ENCODE measurements at places on chromosomes 5 and 9.

GRCh38 chr5:153777681-153778581 is 260.8 kb downstream of the FAM114A2 start:
- DNase-seq, result no peak

DNA sequence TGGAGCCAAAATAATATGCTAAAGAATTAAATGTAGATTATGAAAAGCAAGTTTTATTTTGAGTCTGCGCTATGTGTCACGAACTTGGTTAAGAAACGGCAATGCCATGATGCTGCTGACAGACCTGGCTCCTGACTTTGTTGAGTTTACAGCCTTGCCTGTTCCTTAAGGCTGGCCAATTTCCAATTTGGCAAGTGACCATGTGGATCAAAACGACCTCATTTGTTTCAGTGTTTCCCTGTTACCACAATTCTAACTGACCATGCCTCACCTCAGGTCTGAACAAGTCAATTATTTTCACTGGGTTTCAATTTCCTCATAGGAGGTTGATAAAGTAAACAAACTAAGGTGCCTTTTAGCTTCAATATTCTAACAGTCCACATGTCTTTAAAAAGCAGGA is 461.4 kb downstream of the ZNF608 start:
- DNase-seq, result no peak

DNA sequence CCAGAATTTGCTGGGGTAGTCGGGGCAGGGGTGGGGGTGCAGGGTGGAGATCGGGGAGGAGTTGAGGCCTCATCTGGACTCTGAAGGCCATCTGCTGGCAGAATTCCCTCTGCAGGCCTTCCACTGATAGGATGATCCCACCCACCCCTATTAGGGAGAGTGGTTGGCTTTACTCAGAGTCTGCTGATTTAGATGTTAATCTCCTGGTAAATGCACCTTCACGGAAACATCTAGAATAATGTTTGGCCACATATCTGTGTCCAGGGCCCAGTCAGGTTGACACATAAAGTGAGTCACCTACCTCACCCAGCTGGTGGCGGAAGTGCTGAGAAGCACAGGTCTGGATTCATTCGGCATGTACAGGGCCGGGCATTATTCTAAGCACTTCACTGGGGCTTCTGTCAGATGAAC is 50.0 kb downstream of the DAPK1 start:
- no peak for DNase-seq

- DNase-seq, result no peak
Observed at GRCh38 chr5:116883875-116884274, 309.3 kb upstream of the SEMA6A start.

DNA sequence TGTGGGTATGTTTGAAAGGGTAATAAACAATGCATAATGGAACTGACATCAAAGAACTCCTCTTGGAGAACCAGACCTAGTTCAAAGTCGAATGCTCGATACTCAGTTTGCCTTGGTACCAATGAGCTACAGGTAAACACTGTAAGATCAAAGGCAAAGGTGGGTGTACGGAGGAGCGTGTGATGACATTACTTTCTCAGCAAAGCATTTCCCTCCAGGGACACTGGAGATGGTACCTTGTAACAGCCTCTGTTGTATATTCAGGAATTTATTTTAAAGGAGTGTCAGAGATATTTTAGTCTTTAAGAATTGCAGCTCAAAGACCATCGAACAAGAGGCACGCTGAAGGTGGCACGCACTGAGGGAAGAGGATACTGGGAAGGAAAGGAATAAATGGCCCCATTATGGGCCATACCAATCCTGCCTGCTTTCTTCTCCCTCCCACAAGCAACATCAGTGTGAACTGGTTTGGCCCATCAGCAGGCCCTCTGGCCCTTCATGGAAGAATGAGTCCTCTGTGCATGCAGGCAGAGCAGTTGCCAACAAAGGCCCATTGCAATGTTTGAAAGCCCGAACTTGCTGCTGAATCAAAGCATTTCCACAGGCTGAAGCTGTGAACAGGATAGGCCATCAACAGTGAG is 410.2 kb downstream of the ACTL7B start:
- no peak for DNase-seq

DNA sequence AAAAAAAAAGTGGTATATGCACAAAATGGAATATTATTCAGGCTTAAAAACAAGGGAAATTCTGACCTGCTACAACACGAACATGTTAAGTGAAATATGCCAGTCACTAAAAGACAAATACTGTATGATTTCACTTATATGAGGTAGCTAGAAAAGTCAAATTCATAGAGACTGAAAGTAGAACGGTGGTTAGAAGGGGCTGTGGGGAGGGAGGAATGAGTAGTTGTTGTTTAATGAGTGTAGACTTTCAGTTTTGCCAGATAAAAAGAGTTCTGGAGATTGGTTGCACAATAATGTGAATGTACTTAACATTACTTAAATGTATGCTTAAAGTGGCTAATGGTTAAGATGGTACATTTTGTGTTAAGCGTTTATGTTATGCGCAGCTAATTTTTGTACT is 79.5 kb upstream of the IL12B start:
- DNase-seq, result no peak

- DNase-seq, result no peak
Observed at GRCh38 chr9:22446589-22446949, at the start of gene DMRTA1. TSS of gene DMRTA1 (plus strand) at chr9:22446824. CDS start at chr9:22447066, 242 bp downstream.

DNA sequence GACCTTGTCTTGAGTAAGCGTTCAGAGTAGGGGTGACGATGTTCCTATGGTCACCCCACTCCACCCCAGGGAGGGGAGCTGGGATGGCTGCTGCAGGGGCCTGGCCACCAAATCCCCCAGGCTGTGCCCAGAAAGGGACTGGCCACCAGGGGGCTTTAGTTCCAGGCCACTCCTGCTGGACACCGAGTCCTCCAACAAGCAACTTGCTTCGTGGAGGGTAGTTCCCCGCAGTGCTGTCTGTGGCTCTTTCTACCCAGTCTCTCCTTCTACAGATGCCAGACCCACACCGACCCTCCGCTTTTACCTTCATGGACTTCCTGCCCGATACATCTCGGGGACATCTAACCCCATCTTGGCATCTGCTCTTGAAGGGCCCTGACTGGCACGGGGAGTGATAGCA is 35.7 kb upstream of the GABRP start:
- no peak for DNase-seq

DNA sequence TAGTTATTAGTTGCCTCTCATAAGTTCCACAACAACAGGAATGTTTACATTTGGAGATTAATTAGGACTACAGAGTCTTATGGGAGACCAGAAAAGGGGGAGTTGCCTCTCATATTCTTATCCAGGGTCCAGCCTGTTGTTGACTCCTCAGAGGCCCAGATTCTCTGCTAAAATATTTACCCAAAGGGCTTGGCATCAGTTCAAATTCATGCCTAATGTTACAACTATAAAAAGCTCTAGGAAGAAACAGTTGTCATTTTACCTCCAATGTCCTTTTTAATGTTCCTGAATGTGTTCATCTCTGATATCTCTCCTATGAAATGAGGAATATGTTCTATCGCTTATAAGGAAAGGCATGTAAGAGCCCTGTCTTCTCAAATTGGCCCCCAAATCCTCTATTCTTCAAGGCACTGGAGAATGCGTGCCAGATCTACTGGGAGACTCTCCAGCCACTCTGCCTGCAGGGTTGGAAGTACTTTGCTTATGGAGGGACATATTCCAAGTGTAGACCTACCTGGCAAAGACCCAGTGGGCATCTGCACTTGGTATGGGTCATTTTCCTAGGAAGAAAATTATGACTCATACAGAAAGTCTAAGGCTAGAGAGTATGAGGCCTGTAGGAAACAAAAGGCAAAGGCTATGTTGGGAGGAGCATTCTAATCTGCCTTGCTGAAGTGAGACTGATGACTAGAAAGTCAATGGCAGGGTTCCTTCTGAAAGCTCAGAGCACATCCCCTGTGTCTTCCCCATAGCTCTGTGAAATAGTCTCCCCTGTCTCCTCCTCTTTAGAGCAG is 192.6 kb downstream of the ESM1 start:
- no peak for DNase-seq

DNA sequence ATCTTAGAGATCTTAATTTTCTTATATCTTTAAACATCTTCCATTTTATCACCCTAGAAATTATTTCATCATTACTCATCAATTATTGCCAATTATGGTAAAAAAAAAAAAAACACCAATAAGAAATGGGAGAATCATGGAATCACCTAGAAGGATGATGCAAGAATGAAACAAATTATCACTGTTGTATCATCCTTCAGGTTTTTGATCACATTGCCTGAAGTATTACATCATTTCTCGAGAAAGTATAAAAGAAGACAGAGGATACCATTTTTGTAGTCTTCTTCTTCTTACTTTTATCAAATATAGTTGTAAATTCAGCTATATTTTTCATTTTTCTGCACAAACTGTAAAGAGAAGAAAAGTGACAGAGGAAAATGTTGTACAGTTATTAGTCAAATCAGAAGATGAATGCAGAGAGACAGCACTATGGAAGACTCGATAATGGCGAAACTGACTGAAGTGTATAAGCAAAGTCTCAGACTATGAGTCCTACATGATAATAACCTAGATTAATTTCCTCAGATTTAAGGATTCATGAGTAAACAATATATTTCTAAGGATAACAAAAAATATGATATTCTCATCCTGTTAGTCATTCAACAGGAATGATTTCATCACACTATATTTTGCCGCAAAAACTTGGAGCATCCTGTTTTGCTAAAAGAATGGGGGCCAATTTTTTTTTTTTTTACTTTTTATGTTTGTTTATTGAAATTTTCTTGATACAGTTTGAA is 5.9 kb upstream of the STC2 start:
- DNase-seq, result no peak

DNA sequence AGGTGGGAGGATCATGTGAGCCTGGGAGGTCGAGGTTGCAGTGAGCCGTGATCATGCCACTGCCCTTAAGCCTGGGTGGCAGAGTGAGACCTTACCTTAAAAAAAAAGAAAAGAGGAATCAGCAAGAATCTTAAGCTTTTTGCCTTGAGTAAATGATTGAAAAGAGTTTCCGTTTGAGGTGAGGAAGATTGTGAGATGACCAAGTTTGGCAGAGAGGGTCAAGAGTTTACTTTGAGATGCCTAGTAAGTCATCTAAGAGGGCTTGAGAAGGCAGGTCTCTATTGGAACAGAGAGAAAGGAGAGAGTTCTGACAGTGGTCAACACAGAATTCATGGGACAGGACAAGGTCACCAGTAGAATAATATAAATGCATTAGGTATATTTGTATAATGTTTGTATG is 572.1 kb downstream of the TLE4 start:
- no peak for DNase-seq

DNA sequence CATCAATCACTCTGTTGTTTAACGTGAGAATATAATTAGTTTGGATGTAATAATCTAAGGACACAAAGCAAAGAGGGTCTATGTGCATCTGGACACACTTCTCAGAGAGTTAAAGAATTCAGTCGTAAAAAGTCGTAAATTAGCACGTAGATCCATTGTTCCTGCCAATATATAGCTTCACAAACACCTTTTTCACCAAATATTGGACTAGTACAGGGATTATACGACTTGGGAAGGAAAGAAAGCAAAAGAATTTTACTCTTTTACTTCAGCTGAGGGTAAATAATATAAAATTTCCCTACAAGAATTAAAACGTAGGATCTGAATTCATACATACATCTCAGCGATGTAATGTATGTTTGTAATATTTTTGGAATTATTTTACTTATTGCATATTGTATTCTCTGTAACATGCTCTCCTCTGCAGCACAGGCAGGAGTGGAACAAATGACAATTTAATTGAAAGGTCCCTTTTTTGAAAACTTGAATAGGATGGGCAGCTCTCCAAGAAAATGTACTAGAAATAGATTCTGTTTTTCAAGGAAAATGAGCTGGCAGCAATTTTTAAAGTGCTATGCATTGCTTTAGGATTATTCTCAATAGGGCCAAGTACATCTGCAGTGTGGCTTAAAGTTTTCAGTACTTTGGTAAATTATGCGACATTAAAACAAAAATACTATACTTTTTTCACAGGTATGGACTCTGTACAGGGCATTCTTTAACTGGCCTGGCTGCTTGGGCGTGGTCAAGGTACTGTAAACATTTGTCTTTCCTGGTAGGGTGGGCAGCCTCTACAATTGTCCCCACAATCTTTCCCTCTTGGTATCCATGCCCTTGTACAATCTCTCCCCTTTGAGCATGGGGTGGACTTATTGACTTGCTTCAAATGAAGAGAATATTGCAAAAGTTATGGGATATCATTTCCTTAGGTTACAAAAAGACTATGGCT is 39.7 kb upstream of the HSD17B4 start:
- no peak for DNase-seq

DNA sequence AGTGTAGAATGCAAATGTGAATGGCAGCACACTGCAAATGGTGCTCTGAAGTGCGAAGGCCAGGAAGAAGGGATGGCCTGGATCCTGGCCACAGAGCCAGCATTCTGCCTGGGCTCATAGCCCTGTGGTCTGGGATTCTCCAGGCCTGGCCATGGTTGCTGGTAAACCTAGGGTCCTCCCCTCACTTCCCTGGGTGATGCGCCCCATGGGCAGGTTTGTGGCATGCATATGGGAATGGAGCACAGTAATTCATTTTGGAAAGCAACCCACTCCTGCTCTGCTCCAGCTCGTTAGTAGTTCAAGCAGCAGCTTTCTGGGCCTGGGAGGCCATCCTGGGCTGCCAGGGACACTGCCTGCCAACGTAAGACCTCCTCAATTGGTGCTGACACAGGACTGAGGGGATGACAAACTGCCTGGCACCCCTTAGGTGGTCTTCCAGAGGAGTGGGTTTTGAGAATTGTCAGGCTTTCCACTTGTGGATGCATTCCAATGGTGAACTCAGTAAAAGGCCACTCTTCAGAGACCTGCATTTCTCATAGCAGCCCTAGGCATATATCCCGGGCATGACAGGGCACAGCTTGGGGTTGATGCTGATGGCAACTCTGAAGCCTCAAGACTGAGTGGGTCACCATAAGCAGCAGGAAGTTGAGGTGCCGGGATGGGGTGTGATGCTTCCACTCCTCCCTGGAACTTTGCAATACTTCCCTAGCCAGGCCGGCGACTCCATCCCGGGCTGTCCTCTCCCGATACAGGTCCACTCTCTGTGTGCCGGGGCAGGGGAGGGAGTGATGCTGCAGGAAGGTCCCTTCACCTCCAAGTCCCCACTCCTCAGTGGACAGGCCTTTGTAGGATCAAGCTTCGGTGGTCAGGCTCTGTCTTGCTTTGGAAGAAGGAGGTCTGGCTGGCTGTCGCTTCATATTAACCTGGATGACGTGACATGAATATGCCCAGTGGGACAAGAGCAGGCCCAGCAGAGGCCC is 1.2 kb upstream of the SLC25A48 start:
- no peak for DNase-seq

GRCh38 chr5:45609661-45610060 is 86.5 kb downstream of the HCN1 start:
- DNase-seq, result no peak

- DNase-seq, result no peak
Observed at GRCh38 chr9:105236261-105236660, 8.2 kb upstream of the SLC44A1 start.

GRCh38 chr5:14706615-14707021 is 42.1 kb downstream of the OTULIN start:
- DNase-seq, result no peak

DNA sequence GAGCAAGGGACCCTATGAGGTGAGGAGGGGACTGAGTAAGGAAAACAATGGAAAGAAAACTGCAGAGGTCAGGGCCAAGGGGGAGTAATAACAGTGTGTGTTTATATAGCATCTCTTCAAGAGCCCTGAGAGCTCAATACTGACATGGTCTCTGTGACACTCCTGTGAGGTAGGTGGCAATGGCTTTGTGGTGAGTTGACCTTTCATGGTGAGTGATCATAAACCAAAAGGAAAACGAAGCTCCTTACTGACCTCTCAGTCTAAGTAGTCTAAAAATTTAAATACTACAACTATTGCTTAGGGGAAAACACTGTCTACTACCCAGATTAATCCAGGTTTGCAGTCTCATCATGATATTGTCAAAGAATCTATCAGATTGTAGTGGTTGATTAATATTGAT is 130.9 kb downstream of the SNCAIP start:
- DNase-seq, result no peak
